ENCODE measurements at places on chromosomes 1 and 21.

DNA sequence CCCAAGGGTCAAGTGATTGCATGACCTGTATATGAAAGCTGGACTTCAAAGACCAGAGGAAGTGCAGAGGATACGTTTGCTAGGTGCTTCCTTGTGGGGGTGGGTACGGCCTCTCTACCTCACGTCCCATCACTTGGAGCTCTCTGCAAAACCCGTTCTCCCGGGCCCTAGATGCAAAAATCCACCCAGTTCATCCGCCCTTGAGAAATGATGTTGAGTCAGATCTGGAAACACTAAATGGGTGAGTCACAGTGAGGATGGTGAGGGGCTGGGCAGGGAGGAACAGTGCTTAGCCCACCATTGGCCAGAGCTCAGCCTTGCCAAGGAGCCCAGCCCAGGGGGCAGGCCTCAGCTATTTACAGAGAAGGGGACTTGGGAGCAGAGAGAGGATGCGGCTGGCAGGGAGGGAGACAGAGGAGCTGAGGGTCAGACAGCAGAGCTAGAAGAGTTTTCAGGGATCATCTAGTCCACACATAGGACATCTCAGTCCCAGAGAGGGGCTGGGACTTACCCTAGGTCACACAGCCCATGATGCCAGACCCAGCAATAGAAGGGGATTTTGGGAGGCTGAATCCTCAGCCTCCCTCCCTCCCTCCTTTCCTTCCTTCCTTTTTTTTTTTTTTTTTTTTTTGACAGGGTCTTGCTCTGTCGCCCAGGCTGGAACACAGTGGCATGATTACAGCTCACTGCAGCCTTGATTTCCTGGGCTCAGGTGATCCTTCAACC, 14.6 kb downstream of the ARHGEF10L start:
- no peak for DNase-seq

GRCh38 chr1:32073299-32074229, 825 bp downstream of the TMEM39B start:
- DNase-seq: no peak

DNA sequence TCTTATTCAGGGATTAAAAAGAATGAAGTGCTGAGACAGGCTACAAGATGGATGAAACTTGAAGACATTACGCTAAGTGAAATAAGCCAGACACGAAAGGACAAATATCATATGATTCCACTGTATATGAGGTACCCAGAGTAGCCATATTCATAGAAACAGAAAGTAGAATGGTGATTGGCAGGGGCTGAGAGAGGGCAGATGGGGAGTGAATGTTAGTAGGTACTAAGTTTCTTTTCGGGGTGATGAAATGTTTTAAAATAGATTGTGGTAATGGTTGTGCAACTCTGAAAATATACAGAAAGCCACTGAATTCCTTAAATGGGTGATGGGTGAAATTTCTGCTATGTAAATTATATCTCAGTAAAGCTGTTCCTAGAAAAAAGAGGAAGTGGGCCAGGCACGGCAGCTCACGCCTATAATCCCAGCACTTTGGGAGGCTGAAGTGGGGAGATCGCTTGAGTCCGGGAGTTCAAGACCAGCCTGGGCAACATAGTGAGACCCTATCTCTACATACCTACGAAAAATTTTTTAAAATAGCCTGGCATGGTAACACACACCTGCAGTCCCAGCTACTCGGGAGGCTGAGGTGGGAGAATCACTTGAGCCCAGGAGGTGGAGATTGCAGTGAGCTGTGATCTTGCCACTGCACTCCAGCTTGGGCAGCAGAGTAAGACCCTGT, 15.9 kb downstream of the SLC27A3 start:
- no peak for DNase-seq

- no peak for DNase-seq
Observed at GRCh38 chr1:194535369-194535768, 1349.0 kb upstream of the B3GALT2 start.

GRCh38 chr1:166377896-166378295, 211.1 kb upstream of the FAM78B start:
- DNase-seq: no peak

- DNase-seq: no peak
Observed at GRCh38 chr1:175479521-175480342, 263.7 kb downstream of the TNR start.

GRCh38 chr21:44572959-44573583, 458 bp upstream of the KRTAP10-4 start:
- no peak for DNase-seq

GRCh38 chr1:210697185-210697584, 368.5 kb downstream of the HHAT start:
- DNase-seq: no peak

DNA sequence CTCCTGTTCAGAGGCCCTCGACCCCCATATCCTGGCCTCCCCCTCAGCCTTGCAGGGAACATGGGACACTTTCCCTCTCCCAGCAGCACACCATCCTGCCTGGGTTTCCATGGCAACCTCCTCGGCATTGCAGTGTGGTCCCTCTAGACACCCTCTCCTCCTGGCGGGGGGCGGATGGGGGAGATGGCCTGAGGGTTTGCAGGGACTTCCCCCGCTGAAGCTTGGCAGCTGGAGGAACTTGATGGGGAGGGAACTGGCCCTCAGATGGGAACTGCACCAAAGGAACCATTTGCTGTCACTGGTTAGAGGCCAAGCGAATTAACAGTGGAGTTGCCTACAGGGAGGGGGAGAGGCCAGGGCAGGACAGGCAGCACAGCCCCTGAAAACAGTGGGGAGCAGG, 28.7 kb downstream of the RIMS3 start:
- DNase-seq: no peak

DNA sequence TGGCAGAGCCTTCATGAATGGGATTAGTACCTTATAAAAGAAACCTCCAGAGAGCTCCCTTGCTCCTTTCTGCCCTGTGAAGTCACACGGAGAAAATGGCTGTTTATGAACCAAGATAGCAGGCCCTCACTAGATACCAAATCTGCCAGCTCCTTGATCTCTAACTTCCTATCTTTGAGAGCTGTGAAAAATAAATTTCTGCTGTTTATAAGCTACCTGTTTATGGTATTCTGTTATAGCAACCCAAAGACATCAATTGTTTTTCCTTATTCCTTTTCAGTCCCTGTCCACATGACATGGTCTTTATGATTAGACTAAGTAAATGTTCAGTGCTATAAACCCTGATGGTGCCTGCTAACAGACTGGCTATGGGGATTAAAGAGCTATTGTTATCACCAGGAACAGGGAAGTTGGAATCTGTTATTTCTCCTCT, 9.7 kb upstream of the STIL start:
- DNase-seq: no peak

- DNase-seq: no peak
Observed at GRCh38 chr1:26483980-26484379, 11.7 kb downstream of the HMGN2 start.

DNA sequence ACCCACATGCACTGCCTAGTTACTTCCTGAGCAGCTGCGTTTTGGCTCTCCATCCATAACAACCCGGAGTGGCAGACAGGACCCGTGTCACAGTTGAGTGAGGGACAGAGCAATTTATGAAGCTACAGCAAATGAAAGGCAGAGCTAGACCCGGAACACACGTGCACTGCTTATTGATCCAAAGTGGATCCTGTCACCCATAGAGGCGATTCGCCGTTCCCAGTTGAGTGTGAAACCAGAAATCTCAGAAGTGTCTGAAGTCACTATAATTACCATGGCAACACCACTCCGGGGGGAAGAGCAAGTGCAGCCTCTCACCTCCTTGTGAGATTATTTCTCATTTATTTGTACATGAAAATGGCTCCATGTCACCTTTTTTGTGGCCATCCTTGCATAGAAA, 365.2 kb downstream of the DSCAM start:
- DNase-seq: no peak

GRCh38 chr1:66290761-66291530, 243.0 kb upstream of the SGIP1 start:
- no peak for DNase-seq

GRCh38 chr1:30550365-30551220, 172.8 kb downstream of the MATN1 start:
- DNase-seq: no peak

GRCh38 chr1:221039616-221040015, 160.4 kb downstream of the HLX start:
- no peak for DNase-seq

GRCh38 chr1:61274939-61275338, 192.6 kb downstream of the NFIA start:
- DNase-seq: no peak

GRCh38 chr1:210696709-210697108, 368.0 kb downstream of the HHAT start:
- no peak for DNase-seq

- DNase-seq: no peak
Observed at GRCh38 chr1:213790565-213790964, 197.2 kb upstream of the PROX1 start.

GRCh38 chr1:170538687-170539086, 6.7 kb downstream of the GORAB start:
- no peak for DNase-seq

GRCh38 chr21:39121600-39122355, 61.5 kb downstream of the PSMG1 start:
- no peak for DNase-seq

GRCh38 chr21:22795091-22795490, 1796.9 kb downstream of the NCAM2 start:
- DNase-seq: no peak

- no peak for DNase-seq
Observed at GRCh38 chr1:77542813-77543420, 139.5 kb downstream of the ZZZ3 start.

DNA sequence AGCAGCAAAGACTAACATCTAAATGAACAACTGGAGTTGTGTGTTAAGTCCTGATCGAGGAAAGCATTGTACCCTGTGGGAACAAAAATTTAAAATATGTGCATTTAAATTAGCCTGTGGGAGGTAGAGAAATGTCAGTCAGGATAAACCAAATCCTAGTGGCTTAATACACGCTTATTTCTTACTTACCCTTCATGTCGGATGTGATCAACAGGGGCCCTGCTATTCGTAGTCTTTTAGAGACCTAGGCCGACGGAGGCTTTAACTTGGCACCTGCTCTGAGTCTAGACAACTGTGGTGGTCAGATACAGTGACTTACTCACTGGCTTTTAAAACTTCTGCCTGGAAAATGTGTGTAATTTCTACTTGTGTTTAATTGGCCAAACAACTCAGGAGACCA, 10.2 kb downstream of the GSTM3 start:
- no peak for DNase-seq

DNA sequence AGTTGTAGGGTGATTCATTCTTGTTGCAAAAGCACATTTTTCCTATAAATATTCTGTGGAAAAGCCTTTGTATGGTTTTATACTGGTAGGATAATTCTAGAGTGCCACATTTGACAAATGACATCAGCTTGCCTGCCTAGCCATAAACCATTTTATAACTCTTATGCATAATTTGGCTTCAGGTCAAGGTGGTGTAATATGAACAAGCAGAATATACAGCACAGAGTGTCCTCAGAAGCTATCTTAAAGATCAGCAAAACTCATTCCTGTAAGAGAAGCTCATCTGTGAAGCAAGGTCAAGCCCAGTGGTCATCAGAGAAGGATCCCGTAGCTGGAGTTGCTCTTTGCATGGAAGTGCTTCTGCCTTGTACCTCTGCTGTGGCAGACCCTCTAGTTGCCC, 24.0 kb upstream of the C1orf21 start:
- no peak for DNase-seq

- DNase-seq: no peak
Observed at GRCh38 chr1:245179706-245180105, 24.9 kb downstream of the KIF26B start.

DNA sequence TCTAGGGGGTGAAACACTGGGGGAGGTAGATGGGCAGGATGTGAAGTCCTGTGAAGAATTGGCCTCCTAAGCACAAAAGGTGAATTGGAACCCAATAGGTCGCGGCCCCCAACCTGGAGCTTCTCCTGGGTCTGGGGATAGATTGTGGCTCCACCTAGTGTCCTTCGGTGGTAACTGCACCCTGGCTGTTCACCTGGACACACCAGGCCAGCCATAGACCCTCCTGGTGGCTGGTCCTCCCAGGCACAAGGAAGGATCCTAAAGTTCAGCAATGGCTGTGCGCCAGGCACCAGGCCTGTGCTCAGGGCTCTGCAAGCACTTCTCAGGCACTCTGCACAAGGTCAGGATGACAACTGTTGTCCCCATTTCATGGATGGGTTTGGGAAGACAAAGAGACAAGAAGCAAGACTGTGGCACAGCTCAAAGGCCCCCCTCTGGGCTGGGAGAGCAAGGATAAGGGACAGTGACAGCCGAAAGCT, 13.5 kb downstream of the ESPN start:
- no peak for DNase-seq

DNA sequence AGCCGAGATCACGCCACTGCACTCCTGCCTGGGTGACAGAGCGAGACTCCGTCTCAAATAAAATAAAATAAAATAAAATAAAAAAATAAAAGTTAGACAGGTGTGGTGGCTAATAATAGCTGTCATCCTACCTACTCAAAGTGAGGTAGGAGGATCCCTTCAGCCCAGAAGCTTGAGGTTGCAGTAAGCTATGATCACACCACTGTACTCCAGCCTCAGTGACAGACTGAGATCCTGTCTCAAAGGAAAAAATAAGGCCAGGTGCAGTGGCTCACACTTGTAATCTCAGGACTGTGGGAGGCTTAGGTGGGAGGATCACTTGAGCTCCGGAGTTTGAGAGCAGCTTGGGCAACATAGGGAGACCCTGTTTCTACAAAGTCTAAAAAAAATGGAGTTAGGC, 18.0 kb downstream of the NOL9 start:
- DNase-seq: no peak

DNA sequence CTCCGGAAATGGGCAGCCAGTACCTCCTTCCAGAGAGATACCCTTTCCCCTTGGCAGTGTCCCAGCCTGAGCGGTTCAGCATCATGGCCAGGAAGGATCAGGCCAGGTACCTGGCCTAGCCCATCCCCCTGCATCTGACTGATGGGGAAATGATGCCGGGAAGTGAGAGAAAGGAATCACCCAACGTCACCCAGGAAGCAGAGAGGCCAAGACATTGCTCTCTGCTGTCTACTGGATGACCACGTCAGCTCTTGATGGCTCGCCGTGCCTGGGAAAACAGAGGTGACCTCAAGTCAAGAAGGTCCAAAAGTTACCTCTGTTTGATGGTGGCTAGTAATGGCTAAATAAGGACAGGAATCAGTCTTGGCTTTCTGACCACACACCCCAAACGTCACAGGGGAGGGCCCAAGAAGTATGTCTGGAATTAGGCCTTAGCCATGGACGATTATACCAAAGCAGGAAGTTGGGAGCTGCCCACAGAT, 79.0 kb downstream of the MRPL37 start:
- no peak for DNase-seq

DNA sequence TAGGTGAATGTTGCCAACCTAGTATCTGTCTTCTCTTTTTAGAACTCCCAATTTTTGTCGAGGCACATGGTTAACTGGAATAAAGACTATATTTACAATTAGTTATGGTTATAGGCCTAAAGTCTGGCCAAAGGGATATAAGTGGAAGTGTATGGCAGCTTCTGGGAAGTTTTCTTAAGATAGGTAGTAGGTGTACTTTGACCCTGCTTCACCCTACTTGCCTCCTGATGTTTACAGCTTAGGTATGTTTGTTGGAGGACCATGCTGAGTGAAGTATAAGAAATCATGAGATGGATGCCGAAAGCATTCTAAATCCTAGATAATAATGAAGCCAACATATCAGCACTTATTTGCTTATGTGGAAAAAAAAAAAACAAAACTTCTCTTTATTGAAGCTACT, 272.1 kb downstream of the S1PR1 start:
- DNase-seq: no peak

- no peak for DNase-seq
Observed at GRCh38 chr1:153546796-153547559, 1.4 kb upstream of the S100A4 start.

Data from activated CD8-positive, alpha-beta memory T cell treated with anti-CD3 and anti-CD28 coated beads for 48 hours (primary cell).